HT-29 (cell line): ENCODE measurements at places on chromosomes 13 and 19.
A peak's percentile ranks its signal among the peaks of the same experiment; 100 is the strongest.

DNA sequence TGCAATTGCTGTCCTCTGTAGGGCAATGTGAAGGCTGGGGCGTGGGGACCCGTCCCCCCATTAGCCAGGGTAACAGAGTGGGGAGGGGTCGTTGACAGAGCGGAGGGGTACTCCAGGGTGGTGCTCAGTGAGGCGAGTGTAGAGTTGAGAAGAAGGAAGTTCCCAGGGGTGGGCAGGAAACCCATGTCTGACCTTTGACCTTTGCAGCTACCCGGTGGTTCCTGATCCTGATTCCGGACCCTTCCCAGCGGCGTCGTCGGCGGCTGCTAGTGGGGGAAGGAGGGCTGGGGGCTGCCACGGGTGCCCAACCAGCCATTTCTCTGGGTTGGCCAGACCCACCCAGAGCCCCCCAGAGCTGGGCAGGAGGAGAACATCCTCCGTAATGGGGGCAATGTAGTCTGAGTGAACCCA lies 2.1 kb upstream of the PLVAP start:
- no peak for DNase-seq

- DNase-seq = no peak
These were observed 49.3 kb downstream of the UFM1 start for GRCh38 chr13:38398711-38399493.

DNA sequence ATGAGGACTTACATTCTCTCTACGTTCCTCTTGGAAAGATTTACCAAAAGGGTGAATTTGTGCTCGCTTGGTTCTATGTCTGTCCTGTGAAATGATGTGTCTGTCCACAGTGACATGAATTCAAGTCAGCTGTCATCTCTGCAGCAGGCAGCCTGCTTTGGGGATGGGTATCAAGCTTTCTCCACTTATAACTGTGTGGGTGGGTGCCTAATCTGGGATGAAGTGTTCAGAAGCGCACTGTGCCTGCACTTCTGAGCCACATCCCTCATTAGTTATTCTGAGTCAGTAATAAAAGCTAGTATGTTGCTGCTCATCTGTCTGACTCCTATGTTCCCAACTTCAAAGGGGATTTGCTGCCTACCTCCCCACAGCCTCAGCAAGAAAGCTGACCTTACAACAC lies 86.1 kb upstream of the TUBA3C start:
- no peak for DNase-seq

DNA sequence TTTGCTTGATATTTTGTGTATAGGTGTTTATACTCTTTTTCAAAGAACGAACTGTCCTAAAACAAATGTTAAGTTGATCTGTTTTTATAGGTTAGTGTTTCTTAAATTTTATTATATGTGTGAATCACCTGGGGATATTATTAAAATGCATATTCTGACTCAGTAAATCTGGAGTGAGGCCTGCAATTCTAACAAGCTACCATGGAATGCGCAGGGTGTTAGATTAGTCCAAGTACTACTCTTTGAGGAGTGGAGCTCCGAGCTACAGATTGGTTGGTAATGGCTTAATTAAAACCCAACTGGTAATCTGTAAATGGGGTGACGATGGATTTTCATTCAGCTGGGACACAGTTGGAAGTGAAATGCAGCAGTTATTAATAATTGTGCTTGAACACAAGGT lies 214.1 kb upstream of the UFM1 start:
- no peak for DNase-seq

DNA sequence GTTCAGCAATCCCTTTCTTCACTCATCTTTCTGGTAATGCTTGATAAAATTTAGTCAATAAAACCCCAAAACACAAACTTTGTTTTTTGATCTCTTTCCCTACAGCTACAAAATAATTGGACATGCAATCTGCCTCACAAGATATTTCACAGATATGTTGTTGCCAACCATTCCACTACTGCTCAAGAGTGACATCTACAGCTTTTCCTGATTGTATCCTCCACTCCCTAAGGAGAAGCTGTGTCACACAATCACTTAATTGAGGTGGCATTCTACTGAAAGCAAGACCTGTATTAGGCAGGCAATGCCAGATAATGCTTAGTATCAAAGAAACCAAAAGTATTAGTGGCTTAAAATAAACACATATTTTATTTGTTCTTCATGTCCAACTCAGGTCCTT lies 1646.2 kb upstream of the SPRY2 start:
- DNase-seq = peak; percentile 23

GRCh38 chr19:29525901-29526729 lies at the start of gene VSTM2B:
TSS of gene VSTM2B (plus strand) at chr19:29525994. CDS start at chr19:29526584, 590 bp downstream.
- no peak for DNase-seq

DNA sequence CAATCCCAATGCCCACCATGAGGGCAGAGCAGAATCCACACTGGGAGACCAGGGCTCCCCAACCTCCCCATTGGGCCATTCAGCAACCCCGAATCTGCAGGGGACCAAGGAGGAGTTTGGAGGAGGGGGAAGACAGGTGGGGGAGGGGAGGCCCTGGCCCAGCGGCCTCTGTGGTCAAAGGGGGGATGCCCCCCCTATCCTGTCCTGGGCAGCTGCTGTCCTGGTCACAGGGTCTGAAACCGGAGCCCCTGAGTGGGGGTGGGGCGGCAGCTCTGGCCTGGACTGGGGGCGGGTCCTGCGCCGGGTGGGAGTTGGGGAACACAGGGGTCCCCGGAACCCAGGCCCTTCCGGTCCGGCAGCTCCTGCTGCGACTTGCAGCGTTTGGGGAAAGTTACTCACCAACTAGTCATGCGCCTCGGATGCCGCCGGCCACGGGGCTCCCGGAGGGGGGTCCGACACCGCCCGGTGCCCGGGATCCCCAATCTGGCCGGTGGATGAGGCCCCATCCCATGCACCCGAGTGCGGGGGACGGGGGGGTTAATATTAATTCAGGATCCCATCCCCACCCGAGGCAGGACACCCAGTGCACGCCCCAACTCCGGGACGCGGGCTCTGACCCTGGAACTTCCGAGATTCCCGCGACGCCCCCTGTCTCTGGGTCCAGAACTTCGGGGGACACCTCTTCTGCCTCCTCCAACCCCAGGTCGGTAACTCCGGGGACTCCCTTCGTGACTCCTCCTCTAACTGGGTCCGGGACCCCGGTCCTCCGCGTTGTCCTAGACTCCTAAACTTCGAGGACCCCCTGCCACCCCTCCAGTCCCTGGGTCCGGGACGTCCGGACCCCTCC lies 872 bp downstream of the HOMER3 start:
- no peak for DNase-seq

GRCh38 chr13:93964146-93964512 lies 515.4 kb downstream of the DCT start:
- peak; percentile 3 for DNase-seq

GRCh38 chr13:99913167-99913566 lies 58.4 kb downstream of the ZIC5 start:
- no peak for DNase-seq

GRCh38 chr13:71831716-71832115 lies 35.3 kb downstream of the DACH1 start:
- DNase-seq = no peak

DNA sequence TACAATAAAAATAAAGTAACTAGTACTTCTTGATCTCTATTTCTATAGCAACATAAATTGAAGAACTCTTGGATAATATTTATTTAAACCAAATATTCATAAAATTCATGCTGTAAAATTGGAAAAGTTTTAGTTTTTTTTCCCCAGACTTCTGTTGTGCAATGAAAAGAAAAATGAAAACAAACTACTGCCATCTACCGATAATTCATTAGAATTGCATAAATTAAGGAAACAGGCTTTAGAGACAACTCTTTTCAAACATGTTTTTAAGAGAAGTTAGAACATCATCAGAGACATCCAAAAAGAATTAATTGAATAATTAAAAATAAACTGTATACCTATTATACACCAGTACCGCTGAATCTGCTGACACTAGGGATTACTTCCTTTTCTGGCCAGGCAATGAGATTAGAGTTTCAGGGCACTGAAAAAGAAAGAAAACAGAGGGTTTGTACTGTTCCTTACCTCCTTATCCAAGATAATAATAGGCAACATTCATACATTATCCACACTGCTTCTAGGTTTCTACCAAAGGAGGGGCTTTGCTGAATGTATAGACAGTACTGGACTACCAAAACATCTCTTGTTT lies 4.9 kb downstream of the CCDC122 start:
- DNase-seq = peak; percentile 50

GRCh38 chr19:56333506-56333905 lies 18.9 kb upstream of the ZSCAN5A start:
- DNase-seq = peak; percentile 92

DNA sequence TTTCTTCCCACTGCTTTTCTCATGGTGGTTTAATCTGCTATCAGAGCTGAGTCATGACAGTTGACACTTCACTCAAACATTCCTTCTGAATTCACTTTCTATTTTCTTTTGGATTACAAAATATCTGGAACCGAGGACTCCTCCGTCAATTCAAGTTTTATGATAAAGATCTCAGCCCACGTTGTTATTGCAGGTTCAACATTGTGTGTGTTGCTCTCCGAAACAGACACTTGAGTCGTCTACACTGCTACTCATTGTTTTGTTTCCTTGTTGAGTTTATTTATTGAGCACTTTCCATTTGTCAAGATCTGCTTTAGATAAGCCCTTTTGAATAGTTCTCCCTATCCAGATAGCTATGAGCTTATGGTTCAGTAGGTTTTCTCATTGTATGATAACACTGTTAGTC lies 636.1 kb upstream of the GPC6 start:
- DNase-seq = no peak

- DNase-seq = no peak
These were observed 559.0 kb upstream of the SLC10A2 start for GRCh38 chr13:103625194-103625593.

DNA sequence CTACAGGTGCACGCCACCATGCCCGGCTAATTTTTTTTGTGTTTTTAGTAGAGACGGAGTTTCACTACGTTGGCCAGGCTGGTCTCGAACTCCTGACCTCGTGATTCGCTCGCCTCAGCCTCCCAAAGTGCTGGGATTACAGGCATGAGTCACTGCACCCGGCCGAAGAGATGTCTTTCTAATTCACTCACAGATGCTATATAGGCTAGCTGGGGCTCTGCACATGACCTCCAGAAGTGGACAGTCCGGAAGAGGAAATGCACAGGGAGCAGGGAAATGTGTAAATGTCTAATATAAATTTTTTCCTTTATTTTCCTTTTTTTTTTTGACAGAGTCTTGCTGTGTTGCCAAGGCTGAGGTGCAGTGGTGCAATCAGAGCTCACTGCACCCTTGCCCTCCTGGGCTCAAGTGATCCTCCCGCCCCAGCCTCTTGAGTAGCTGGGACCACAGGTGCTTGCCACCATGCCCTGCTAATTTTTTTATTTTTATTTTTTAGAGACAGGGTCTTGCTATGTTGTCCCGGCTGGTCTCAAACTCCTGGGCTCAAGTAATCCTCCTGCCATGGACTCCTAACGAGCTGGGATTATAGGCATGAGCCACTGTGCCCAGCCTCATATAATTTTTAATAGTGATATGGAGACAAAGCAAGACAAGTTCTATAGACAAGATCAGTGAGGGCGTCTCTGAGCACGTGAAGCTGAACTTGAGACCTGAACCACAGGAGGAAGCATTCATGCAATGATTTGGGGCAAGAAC lies 8.4 kb downstream of the GIPC1 start:
- no peak for DNase-seq

GRCh38 chr13:90997951-90998350 lies 349.5 kb upstream of the MIR17HG start:
- no peak for DNase-seq

DNA sequence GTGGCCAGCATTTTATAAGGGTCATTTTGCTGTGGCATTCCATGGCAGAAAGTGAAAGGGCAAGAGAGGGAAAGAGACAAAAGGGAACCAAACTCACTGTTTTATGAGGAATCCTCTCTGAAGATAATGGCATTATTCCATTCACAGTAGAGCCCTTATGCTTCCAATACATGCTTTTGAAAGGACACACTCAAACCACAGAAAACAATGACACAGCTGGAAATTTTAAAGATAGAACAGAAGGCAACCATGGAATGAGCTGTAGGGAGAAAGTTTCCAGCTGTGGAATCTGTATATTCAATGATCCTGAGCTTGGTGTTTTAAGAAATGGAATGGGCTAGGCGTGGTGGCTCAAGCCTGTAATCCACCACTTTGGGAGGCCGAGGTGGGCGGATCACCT lies 677.4 kb downstream of the SLITRK1 start:
- DNase-seq = no peak

DNA sequence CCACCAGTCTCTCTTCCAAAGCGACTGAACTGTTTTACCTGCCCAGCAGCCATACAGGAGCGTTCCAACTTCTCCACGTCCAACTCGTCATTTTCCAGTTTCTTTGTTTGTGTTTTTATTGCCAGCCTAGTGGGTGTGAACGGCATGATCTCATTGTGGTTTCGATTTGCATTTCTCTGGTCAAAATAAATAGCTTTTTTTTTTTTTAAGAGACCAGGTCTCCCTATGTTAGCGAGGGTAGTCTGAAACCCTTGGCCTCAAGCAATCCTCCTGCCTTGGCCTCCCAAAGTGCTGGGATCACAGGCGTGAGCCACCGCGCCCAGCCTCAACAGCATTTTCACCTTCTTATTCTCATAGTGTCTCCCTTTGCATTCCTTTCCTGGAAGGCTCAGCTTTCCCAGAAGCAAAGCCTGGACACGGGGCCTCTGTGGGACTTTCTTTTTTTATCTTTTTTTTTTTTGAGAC lies 4.2 kb upstream of the JSRP1 start:
- no peak for DNase-seq

- DNase-seq = peak; percentile 54
These were observed 1422.4 kb upstream of the MIR17HG start for GRCh38 chr13:89925107-89925506.

GRCh38 chr13:110107568-110108347 lies 199.2 kb downstream of the COL4A1 start:
- no peak for DNase-seq

DNA sequence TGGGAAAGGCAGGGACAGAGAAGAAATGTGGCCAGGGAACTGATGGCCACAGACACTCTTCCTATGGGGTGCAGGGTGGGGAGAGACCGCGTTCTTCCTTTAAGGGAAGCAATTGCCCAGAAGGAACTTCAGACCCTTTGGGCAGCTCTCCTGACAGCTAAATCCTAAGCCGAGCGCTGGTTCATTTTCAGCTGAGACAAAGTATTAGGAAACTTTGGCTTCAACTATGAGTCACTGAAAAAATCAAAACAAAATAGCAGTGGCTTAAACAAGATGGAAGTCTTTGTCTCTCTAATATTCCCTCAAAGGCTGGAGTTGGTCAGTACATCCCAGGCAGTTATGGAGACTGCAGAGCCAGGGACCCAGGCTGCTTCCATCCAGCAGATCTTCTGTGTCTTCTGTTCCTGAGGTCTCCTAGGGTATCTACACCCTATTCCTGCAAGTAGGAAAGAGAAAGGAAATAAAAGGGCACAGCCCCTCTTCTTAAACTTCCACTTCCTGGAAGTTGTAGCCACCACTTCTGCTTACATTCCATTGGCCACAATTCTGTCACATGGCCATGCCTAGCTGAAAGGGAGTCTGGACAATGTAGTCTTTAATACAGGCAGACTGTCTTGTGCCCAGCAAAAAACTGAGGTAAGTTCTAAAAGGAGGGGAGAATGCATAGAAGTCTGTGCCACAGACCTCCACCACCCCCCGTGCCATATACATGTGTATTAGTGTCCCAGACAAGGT lies 163.5 kb downstream of the KATNAL1 start:
- DNase-seq = peak; percentile 39
